CD4-positive, alpha-beta T cell treated with Interleukin-4 for 1 hour (primary cell): ENCODE measurements at places on chromosomes 13 and 19.
A peak's percentile ranks its signal among the peaks of the same experiment; 100 is the strongest.

DNA sequence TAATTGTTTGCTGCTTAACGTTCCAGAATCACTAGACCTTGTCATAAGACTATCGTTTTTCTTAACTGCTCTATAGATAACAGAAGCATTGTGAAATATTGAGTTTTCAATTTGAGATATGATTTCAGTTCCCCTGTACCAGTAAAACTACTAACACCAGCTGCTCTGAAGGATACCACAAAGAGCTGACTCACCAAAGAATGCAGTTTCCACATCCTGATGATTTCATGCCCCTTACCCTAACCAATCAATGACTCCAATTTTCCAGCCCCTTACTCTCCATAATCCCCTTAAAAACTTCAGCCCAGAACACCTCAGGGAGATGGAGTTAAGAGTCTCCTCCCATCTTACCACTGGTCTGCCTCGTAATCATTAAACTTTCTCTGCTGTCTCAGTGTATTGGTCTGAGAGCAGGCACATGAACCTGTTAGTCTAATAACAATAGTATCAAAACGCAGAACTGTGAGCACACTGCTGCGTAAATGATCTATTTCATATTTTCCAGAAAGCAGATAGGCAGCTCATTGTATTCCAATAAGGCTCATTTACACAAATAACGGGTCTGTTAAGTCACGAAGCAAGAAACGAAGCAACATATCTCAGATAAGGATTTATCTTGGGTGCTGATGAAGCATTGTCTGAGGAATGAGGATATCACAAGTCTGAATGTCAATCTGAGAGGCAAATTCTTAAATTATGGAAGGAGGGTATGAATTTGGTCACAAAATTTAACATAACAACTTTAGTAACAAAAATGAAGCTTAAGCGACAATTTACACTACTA lies 14.1 kb upstream of the CCNA1 start:
- no peak for DNase-seq

GRCh38 chr19:4523306-4524110 lies 5.2 kb upstream of the PLIN4 start:
- DNase-seq, result peak; percentile 34

DNA sequence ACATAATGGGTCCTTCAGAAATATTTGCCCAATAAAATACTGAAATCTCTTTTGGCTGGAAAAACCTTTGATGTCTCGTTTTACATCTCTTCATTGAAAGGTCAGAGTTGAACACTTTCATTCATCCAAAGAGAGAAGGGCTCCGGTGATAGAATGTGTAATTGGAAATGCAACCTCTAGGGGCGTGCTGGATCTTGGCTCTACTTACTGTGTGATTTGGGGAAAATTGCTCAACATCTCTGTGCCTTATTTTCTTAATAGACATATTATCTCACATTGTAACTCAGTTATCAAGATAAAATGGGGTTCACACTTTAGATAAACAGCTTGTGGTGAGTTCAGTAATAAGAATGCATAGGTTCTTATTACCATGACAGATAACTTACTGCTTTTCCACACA lies 1444.1 kb downstream of the SLITRK5 start:
- no peak for DNase-seq

GRCh38 chr19:38769635-38770211 lies 3.6 kb downstream of the LGALS7 start:
- peak; percentile 89 for DNase-seq

- DNase-seq, result no peak
Observed at GRCh38 chr13:94119360-94119936, 360.0 kb downstream of the DCT start.

DNA sequence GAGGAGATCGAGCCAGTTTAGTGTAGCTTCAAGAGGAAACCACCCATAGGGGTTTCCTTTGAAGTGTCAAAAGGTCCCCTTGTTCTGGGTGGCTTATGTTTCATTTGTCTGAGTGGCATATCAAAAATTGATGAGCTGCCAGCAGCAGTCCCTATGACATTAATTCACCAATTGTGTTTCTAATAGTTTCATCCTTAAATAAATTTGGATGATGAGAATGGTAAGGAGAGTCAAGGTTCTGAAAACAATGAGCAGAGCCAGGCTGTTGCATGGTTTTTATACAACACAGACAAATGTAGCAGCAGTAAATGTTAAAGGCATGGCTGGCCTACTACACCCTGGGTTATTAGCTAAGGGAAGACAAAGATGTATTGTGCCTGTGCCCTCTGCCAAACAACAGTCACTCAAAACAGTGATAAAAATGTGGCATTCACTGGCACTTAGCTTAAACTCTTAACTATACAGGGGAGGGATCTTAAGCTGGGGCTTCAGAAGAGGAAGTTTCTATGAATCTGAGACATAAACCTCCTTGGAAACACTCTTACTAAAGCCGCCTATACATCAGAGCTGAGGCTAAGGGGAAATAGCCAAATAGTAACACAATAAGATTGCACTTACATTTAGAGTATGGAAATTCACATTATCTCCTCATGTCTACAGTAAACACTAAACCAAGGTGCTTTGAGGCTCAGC lies 200.5 kb downstream of the POU4F1 start:
- DNase-seq, result no peak

GRCh38 chr19:48348045-48348444 lies 15.7 kb downstream of the TMEM143 start:
- DNase-seq, result no peak

DNA sequence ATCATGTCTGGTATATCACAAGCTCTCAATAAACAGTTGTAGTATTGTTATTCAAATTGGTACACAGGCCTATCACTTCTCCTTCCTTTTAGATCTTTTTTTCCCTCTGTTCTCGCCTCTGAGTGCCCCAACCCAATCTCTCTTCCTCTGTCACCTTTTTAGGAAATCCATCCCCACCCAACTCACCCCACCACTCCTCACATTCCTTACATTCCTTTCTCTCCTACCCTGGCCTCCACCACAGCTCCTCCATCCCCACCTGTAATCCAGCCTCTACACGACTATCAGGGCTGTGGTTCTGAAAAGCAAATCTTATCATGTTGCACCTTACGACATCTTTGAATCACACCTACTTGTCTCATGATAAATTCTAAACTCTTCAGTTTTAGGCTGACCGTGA lies 545.4 kb upstream of the GPC6 start:
- DNase-seq, result no peak

- DNase-seq, result peak; percentile 16
Observed at GRCh38 chr13:80173224-80173623, 167.7 kb downstream of the SPRY2 start.

DNA sequence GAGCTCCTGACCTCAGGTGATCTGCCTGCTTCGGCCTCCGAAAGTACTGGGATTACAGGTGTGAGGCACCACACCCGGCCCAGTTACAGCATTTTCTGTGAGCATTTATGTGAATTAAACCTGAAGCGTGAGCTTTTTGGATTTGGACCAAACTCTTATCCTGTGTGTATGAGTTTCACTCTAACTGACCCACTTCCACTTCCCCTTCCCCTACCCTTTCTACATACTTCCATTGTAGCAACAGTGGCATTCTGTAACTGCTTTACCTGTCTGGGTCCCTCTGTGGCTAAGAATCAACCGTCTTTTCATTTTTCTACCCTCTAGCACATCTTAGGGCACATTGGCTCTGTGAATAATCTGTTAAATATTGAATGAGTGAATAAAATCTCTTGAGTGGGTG lies 16.2 kb downstream of the FRY start:
- no peak for DNase-seq

- peak; percentile 66 for DNase-seq
Observed at GRCh38 chr19:47813304-47813994, 8.3 kb upstream of the CRX start.

GRCh38 chr19:13262450-13262849 lies 112.2 kb downstream of the IER2 start:
- no peak for DNase-seq

DNA sequence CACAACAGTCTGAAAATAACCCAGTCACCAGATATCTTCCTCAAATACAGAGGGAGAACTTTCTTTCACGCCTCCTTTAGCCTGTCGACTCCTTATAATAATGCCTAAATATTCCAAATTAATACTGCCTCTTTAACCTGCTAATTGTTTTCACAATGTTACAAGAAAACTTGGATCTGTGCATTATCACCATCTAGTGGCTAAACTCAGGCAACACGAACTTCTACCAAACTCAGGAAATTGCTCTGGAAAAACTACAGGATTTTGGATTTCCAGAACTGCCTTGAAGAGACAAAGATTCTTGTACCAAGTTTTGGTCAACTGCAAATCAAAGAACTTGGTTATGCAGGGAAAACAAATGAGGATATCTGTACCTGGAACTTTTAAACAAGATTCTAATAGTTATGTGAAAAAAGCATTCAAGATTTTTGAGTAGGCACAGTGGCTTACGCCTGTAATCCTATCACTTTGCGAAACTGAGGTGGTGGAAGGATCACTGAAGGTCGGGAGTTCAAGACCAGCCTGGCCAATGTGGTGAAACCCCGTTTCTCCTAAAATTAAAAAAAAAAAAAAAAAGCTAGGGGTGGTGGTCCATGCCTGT lies 10.8 kb downstream of the CLN5 start:
- DNase-seq, result no peak

GRCh38 chr19:38547421-38547820 lies 70.3 kb downstream of the MAP4K1 start:
- no peak for DNase-seq

DNA sequence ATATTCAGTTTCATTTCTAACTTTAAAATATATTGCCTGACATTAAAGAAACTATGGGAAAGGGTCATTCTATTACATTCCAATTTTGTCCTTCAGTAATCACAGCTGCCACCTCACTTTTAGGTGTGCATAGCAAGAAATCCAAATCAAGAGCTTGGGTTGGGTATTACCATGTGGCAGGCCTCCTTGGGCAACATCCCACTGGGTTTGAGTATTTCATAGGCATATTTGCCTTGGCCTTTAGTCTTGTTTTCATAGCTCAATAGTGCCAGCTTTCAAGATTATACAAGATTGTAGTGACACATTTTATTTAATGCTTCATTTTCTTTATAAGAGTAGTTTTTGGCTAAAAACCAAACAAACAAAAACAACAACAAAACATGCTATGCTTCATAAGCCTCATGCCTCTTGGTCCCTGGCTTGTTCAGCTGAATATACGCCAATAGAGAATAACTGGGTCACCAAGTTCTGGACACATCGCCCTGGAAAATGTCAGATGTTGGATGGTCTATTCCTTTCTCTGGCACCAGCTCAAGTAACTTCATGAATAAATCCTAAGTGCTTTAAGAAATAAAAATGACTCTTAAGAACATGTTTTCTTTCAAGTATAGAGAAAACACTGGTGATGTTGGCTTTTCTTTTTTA lies 167.4 kb upstream of the STARD13 start:
- no peak for DNase-seq

DNA sequence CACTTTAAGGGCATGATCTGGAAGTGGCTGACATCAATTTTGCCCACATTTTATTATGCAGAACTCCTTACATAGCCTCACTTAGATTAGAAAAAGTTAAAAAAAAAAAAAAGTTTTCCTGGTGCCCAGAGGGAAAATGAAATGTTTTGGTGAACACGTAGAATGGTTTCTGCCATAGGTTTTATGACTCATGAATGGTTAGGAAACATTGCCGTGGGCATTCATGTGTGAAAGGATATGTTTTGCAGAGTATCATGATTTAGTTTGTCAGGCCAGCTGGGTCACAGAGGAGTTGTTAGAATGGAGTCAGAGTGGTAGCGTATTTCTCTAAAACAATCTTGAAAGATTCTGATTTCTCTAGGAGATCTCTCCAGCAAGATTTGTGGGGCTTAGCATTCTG lies 133.8 kb downstream of the MRPL57 start:
- no peak for DNase-seq

DNA sequence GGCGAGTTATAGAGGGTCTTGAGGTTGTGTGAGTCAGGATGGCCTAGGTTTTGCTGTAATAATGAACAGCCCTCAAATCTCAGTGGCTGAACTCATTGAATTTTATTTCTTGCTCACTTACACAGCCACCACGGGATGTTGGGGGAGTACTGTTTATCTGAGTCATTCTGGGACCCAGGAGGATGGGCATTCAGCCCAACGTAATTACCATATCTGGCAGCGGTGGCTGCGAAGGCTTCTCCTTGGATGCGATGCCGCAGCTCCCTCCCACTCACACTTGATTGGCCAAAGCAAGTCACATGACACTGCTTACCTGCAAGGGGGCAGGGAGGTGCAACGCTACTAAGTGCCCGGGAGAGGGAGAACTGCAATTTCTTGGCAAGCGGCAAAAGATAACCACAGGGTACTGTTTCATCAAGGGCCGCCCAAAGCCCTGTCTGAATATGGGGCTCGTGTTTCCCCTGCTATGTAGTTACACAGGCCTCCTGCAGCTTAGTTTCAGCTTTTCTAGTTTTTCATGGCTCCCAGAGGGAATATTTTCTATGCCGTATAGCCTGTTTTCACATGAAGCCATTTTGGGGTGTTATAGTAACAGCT lies 19.9 kb downstream of the ZSWIM9 start:
- peak; percentile 82 for DNase-seq

- no peak for DNase-seq
Observed at GRCh38 chr13:50549221-50549942, 294.1 kb downstream of the DLEU7 start.

GRCh38 chr19:51548213-51548651 lies 16.8 kb upstream of the SIGLEC6 start:
- DNase-seq, result no peak

- DNase-seq, result no peak
Observed at GRCh38 chr13:34161931-34162543, 344.1 kb downstream of the RFC3 start.

DNA sequence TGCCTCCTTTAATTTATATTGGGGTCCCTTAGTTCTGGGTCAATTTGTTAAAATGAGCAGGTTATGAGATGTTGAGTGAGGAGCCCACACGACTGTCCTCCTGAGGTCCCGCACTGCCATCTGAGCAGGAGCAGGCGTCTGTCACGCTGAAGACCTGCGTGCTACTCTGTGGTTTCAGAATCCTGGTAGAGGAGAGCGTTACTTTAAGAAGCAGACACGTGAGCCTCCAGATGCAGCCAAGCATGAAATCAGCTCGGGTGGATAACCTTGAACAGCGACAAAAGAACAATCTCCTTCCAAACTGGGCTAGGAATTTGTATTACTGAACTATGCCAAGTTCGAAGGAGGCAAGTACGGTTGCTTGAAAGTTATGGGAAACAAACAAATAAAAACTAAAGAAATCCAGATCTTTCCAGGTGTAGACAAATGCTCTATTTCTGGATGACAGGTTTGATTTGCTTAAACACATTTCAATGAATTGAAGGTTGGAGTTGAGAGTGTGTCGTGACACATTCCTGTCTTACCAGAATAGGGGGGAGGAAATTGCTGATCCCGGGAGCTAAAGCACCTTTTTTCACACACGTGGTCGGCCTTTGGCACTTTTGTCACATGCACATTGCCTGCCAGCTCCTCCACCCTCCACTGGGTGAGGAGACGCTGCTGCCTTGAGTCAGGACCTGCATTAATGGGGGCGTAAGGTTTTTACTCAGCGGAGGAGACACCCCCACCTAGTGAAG lies 945.5 kb upstream of the SLC10A2 start:
- no peak for DNase-seq

- DNase-seq, result no peak
Observed at GRCh38 chr13:112719016-112719415, 29.2 kb downstream of the ATP11A start.

- DNase-seq, result no peak
Observed at GRCh38 chr19:14342809-14343208, 38.4 kb upstream of the ADGRE5 start.

- DNase-seq, result peak; percentile 40
Observed at GRCh38 chr13:24680258-24680920, at the start of gene ATP12A. TSS of gene ATP12A (plus strand) at chr13:24680408. CDS start at chr13:24680744, 336 bp downstream.
